Chondrocyte (in vitro differentiated cells): ENCODE measurements at places on chromosomes 4 and X. TPM values are rescaled to one million over a fixed set of nuclear protein-coding genes. Genes with fewer than 3 reads are reported as not detected.
A peak's percentile ranks its signal among the peaks of the same experiment; 100 is the strongest.

The HSFX2 gene
- not detected in 3 replicates for total RNA-seq

The TCEAL7 gene
- total RNA-seq = 12.0 to 16.5 TPM (median 15.8 TPM) in 3 replicates

The DIPK2B gene
- total RNA-seq = not detected in 3 replicates

The CLDN34 gene
- total RNA-seq = not detected in 3 replicates

The COMMD8 gene
- 15.7 to 23.7 TPM (median 18.7 TPM) in 3 replicates for total RNA-seq

The GDPD2 gene
- total RNA-seq = not detected in 3 replicates

The SHROOM3 gene
- 29.2 to 43.4 TPM (median 42.7 TPM) in 3 replicates for total RNA-seq

The KIF4A gene
- total RNA-seq = 4.5 to 5.9 TPM (median 5.3 TPM) in 3 replicates

The NKX1-1 gene
- total RNA-seq = not detected in 3 replicates

The NEUROG2 gene
- total RNA-seq = not detected in 3 replicates

The PCDH7 gene
- 70.3 to 141 TPM (median 72.3 TPM) in 3 replicates for total RNA-seq

The POLN gene
- total RNA-seq = 3.8 to 9.1 TPM (median 5.5 TPM) in 3 replicates

The ARHGAP4 gene
- total RNA-seq = 2.8 to 3.7 TPM (median 3.1 TPM) in 3 replicates

The SERTM2 gene
- not detected in 3 replicates for total RNA-seq

The XK gene
- 0.07 TPM in 1 of 3 replicates, not detected in the others for total RNA-seq

The PASD1 gene
- total RNA-seq = not detected in 3 replicates

The GAGE12H gene
- total RNA-seq = not detected in 3 replicates

The SSX2B gene
- not detected in 3 replicates for total RNA-seq

The IQCM gene
- total RNA-seq = not detected in 3 replicates

The MAOA gene
- total RNA-seq = 0.46 to 4.0 TPM (median 3.4 TPM) in 3 replicates

GRCh38 chr4:99190336-99190735 is 28.7 kb downstream of the ADH6 start:
- no peak for DNase-seq

- DNase-seq = peak; percentile 36
Observed at GRCh38 chr4:6633091-6633906, 7.2 kb upstream of the MRFAP1 start.

- no peak for DNase-seq
Observed at GRCh38 chr4:165635951-165636350, 237.1 kb upstream of the TLL1 start.

GRCh38 chr4:15765910-15766697 is 12.0 kb upstream of the CD38 start:
- DNase-seq = no peak

- no peak for DNase-seq
Observed at GRCh38 chr4:15110120-15110571, 107.9 kb downstream of the CPEB2 start.

- no peak for DNase-seq
Observed at GRCh38 chr4:126976850-126977632, 655.7 kb upstream of the INTU start.

GRCh38 chr4:5524446-5525299 is 183.7 kb downstream of the EVC2 start:
- DNase-seq = no peak

- DNase-seq = no peak
Observed at GRCh38 chrX:134909261-134909660, 81.5 kb upstream of the SMIM10 start.

DNA sequence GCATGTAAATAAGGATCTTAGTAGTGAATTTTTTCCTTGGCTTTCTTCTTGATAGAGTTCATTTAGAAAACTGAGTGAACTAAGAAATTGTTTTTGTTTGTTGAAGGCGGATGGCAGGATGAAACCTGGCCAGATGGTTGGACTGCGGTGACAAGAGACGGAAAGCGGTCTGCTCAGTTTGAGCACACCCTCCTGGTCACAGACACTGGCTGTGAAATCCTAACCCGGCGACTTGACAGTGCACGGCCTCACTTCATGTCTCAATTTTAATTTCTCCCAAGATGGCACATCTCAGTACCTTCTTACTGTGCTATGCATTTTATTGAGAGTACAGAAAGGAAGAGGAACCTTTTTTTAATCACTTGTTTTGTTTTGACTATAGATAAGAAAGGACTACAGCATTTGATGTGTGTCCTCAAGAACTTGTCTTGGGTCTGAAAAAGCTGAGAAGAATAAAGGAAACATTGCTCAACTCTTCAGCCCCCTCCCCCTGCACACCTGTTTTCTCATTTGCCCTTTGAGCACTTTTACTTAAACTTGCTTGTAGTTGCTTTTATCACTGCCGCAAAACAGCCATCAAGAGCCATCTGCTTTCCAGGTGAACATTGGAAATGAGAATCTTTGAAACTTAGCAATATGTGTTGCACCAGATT is 27.4 kb downstream of the ADH5 start:
- DNase-seq = no peak

DNA sequence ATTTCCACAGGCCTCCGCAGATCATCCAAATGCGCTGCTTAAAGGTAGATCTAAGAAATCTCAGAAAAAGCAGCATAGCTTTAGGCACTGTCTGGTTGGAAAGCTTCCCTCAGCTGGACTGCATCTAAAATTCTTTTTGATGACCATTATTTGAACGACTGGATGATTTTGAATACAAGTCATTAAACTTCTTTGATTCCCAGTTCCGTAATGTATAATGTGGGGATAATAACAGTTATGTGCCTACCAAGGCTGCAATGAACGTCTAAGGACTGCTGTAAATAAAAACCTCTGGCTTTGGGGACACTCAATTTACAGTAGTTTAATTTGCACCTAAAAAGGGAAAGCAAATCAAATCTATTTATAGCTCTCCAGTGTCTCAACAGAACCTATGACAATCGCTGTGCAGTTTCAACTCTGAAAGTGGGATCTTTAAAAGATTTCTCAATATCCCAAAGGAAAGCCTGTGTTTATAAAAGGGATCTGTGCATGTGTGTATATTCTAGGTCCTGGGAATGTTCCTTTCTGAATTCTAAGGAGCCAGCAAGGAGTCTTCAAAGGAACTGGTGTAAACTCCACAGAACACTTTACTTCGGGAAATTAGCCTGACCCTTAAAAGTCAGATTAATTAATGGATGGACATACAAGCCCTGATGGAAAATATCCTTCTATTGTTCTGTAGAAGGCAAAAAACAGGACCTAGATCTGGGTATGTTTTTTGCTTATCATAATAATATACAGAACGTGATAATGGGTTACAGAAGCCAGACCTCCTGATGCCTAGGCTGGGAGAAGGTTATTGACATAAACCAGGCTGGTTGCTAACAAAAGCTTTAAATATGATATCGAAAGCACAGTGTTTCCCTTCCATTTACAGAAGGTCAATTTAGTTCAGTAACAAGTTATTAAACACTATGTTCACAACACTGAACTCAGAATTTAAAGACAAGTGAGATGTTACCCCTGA is 53.4 kb downstream of the AFAP1 start:
- no peak for DNase-seq

GRCh38 chr4:76782837-76783236 is 115.1 kb downstream of the SOWAHB start:
- DNase-seq = no peak

GRCh38 chr4:1307951-1308735 is 18.5 kb downstream of the MAEA start:
- DNase-seq = peak; percentile 80

GRCh38 chrX:119760026-119760877 is 1.9 kb downstream of the SOWAHD start:
- DNase-seq = no peak

DNA sequence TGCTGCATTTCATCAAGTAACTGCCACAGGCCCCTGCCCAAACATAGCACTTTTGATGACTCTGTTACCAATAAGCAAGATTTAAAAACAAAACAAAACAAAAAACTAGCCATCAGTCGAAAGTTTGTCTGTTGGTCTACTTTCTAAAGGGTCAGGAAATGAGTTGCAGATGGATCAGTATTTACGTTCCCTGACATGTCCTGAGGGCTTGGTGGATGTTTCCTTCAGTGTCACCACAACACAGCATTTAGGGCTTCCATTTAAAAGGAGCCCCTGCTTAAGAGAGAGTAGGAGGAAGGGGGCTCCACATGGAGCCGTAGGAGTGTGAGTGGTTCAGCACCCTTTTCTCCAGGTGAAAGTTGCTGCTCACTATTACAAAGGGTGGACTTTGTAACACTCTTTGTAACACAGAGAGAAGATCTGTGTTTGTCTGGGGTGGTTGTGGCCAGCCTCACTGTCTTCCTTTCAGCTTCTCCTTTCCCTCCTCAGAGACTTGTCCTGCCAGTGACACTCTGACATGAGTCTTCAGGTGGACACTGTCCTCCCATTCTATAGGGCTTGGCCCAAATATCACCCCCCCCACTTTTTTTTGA is 167.5 kb upstream of the PDE5A start:
- DNase-seq = no peak

GRCh38 chrX:123108513-123109427 is 75.3 kb upstream of the GRIA3 start:
- DNase-seq = no peak

- no peak for DNase-seq
Observed at GRCh38 chrX:40207626-40208025, 109.9 kb upstream of the BCOR start.

- DNase-seq = no peak
Observed at GRCh38 chr4:110898290-110898689, 275.4 kb upstream of the PITX2 start.

- DNase-seq = peak; percentile 21
Observed at GRCh38 chr4:7170012-7170411, 22.3 kb upstream of the SORCS2 start.

DNA sequence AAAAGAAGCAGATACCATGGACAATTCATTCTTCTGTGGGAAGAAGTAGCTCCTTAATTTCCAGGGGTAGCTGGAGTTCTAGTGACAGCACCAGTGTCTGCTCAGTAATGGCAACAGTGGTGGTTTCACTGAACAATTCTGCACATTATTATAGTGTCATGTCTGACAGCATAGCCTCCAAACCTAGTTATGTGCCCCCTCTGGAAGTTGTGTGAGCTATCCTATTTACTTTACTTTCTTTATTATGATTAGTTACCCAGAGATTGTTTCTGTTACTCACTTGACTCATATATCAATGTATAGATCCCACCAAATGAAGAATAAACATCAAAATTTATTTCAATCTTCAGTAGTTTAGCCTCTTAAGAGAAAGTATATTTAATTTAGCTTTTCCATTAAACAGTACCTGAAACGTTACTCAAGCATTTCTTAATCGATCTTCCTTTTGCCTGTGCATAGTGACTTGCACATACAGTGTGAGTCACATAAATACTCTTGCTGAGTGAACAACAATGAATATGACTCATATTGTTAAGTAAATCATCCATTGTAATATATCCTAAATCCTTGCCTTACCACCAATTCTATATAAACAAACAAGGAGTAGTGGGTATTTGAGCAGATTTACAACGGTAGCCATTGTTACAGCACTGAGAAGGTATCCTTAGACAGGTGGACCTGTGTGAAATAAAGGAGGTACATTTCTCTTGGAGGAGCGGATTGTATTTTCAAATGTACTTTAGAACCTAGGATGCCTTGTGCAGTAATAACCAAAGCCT is 534.7 kb downstream of the ANKRD50 start:
- DNase-seq = no peak

DNA sequence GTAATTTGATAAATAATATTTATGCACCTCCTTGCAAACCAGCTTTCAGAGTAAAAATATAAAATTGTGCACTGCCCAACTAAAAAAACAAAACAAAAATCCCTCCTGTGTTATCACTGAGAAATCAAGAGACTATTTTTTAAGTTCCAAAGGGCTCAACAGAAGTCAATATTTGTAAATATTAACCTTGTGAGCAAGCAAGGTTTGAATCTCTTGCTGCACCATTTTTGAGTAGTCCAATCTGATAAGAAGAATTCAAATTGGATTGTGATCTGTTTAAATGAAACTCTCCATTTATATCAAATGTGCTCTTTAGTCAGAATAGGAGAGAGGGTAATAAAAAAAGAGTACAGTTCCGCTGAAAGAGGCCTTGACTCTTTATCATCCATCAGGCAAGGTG is 520.2 kb downstream of the RAB28 start:
- DNase-seq = no peak

GRCh38 chrX:45172890-45173289 is 27.8 kb downstream of the DIPK2B start:
- no peak for DNase-seq

- no peak for DNase-seq
Observed at GRCh38 chrX:45850775-45851433, 650.2 kb upstream of the DIPK2B start.

DNA sequence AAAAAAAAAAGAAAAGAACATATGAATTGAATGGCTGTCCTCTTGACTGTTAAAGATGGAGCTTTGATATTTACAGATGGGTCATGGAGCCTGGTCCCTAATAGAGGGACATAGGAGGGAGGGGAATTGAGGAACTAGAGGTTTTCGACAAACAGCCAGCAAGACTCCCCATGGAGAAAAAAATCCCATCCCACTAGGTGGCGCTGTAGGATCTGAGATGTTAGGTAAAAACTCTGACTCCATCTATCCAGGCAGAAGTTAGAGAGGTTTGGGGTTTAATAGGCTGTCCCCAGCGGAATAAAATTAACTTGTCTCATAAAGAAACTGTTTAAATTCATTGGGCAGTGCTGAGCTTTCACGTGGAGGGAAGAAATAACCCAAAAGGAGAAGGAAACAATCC is 45.9 kb downstream of the HMGB2 start:
- DNase-seq = no peak

- DNase-seq = no peak
Observed at GRCh38 chr4:96729641-96730040, 889.7 kb downstream of the PDHA2 start.

- DNase-seq = no peak
Observed at GRCh38 chr4:65819192-65819591, 148.9 kb upstream of the EPHA5 start.

GRCh38 chr4:6009452-6009851 is 8.8 kb downstream of the C4orf50 start:
- DNase-seq = no peak

DNA sequence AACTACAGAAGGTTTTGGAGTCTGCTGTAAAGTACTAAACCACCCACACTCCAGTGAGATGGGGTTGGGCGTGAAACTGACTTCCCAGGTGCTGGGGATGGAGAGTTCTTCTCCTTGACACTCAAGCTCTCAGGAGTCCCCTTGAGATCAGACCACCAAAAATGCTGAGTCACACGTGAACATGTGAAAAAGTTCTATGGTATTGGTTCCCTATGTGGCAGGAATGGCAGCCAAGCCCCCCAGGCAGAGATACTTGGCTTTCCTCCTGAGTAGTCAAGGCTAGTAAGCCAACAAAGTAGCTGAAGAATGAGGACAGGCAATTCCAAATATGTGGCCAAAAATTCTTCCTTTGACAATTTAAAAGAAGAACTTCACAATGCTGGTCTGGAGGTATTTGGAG is 222.0 kb upstream of the ADAMTS3 start:
- no peak for DNase-seq

- DNase-seq = peak; percentile 48
Observed at GRCh38 chr4:6619116-6619465, 21.4 kb upstream of the MRFAP1 start.

DNA sequence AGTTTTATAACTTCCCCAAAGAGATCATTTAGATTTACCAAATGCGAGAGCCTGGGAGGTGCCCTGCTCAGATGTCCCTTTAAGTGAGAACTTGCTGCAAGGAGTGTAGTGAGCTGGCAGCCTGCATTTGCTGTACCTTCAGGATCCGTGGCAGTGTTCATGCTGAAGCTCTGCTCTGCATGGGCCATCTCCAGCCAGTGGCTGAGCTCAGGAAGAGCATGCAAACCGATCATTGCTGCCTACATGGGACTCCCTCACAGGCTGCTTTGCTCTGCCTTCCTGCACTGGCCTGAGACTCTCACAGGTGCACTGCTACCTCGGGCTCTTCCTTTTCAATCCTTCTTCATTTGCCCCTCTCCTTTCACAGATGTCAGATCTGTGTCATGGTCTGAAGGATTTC is 152.0 kb upstream of the SFRP2 start:
- no peak for DNase-seq

GRCh38 chr4:82124365-82124764 is 249.4 kb downstream of the HNRNPD start:
- DNase-seq = no peak
